ENCODE measurements at places on chromosomes 1 and 21. TPM values are rescaled to one million over a fixed set of nuclear protein-coding genes. Genes with fewer than 3 reads are reported as not detected.
A peak's percentile ranks its signal among the peaks of the same experiment; 100 is the strongest.

ODF2L gene
- 31.8 TPM for total RNA-seq

- no peak for DNase-seq
Observed at GRCh38 chr1:8325771-8326170, 7.9 kb downstream of the SLC45A1 start.

GRCh38 chr1:232704694-232705680 is 75.1 kb upstream of the SIPA1L2 start:
- DNase-seq = no peak

TAS1R1 gene
- not detected for total RNA-seq

FOXO6 gene
- total RNA-seq = 0.19 TPM

GRCh38 chr1:160813215-160813614 is 17.2 kb downstream of the LY9 start:
- DNase-seq = no peak

GRCh38 chr1:172142324-172142723 is 278.2 kb upstream of the C1orf105 start:
- DNase-seq = no peak

RIMKLA gene
- total RNA-seq = 1.9 TPM

PRDX1 gene
- total RNA-seq = 146 TPM

GRCh38 chr1:246117066-246117791 is 389.9 kb downstream of the SMYD3 start:
- peak; percentile 26 for DNase-seq

PCBP3 gene
- total RNA-seq = 24.1 TPM

GRCh38 chr21:32094804-32095203 is 184.0 kb downstream of the MIS18A start:
- no peak for DNase-seq

FAAH gene
- total RNA-seq = 8.8 TPM

KIF14 gene
- total RNA-seq = 15.8 TPM

All from activated T-cell treated with anti-CD3 and anti-CD28 coated beads, Interleukin-2, amount 50 U/mL, for 72 hours (primary cell).